ENCODE measurements at places on chromosomes 2 and 18.
A peak's percentile ranks its signal among the peaks of the same experiment; 100 is the strongest.

GRCh38 chr2:187360286-187360685, 87.8 kb downstream of the CALCRL start:
- no peak for DNase-seq

- DNase-seq = no peak
Observed at GRCh38 chr2:226991663-226992062, 155.8 kb downstream of the RHBDD1 start.

DNA sequence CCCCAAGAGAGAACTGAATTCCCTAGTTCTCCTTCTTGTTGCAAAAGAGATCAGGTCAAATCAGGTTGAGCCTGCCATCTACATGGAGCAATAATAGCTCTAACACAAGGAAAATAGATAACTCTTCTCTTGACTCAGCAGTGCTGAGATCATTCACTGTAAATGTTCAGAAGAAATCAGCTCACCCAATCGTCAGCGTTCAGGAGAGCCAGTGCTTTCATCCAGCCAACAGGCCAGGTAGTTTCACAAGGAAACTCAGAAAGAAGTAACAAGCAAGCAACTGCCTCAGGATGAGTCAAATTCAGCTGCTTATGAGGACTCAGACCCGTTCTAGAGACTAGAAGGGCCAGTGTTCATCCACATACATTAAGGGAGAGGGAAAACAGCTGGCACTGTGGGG, 5.9 kb downstream of the LMAN2L start:
- DNase-seq = no peak

GRCh38 chr2:216777637-216778273, 82.1 kb downstream of the TNP1 start:
- no peak for DNase-seq

- DNase-seq = no peak
Observed at GRCh38 chr2:147998203-147998602, 22.3 kb downstream of the ORC4 start.

DNA sequence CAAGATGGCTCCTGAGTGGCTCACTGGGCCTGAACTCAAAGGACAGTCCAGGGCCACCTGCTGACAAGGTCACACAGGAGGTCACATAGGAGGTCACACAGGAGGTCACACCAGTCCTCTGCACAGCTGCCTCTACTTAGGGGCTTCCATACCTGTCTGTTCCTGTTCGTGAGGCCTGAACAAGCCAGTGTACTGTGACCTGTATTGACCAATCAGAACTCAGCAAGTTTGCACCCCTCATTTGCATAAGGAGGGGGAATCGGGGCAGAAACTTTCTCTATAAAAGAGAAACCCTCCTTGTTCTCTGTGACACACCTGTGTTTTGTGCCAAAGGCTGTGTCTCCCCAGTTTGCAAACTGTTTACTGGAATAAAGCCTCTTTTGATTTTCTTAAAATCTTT, 478.9 kb downstream of the EIPR1 start:
- DNase-seq = no peak

GRCh38 chr2:44100351-44100750, 68.3 kb upstream of the PPM1B start:
- peak; percentile 78 for DNase-seq

DNA sequence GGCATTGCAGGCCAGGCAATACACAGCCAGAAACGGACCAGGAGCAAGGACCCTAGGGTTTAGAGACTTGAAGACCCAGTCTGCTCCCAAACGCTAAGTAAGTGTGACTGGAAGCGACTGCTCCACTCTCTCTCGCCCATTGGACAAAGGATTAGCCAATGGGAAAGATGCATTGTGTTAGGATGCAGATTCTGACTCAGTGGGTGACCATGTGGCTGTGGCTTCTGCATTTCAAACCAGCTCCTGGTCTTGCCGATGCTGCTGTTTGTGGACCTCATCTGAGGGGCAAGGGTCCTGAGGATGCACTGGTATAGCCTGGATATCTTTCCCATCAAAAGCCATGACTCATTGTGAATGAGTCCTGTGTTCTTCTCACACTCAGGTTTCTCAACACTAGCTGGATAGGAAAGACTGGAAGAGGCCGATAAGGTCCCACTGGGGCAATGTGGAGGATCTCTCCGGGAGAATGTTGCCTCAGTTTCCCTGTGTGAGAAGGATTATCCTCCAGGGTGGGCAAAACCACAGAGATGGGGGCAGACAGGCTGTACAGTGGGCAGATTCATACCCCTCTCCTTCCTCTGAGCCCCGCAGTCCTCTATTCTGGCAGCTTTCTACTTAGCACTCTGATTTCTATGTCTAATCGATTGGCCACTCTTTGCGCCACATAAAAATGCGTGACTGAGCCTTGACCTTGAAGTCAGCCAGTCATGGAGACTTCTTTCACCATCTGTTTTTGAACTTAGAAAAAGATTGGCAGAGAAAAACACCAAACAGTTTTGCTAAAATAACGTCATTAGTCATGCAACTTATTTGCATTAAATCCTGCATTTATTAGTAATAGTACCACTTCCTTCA, 257.1 kb downstream of the PRKCE start:
- DNase-seq = no peak

- peak; percentile 69 for DNase-seq
Observed at GRCh38 chr2:152635635-152636298, 81.5 kb downstream of the PRPF40A start.

GRCh38 chr2:88127888-88128653, at the start of gene FABP1:
Gene FABP1 (minus strand): TSS chr2:88128062. CDS start chr2:88128017, 45 bp downstream.
- DNase-seq = no peak

- DNase-seq = no peak
Observed at GRCh38 chr2:10372862-10373240, 70.1 kb downstream of the HPCAL1 start.

GRCh38 chr2:74828543-74828942, 5.4 kb upstream of the HK2 start:
- DNase-seq = no peak

- DNase-seq = no peak
Observed at GRCh38 chr2:10209406-10209935, 86.9 kb downstream of the RRM2 start.

- no peak for DNase-seq
Observed at GRCh38 chr2:186755066-186755465, 61.2 kb downstream of the FAM171B start.

DNA sequence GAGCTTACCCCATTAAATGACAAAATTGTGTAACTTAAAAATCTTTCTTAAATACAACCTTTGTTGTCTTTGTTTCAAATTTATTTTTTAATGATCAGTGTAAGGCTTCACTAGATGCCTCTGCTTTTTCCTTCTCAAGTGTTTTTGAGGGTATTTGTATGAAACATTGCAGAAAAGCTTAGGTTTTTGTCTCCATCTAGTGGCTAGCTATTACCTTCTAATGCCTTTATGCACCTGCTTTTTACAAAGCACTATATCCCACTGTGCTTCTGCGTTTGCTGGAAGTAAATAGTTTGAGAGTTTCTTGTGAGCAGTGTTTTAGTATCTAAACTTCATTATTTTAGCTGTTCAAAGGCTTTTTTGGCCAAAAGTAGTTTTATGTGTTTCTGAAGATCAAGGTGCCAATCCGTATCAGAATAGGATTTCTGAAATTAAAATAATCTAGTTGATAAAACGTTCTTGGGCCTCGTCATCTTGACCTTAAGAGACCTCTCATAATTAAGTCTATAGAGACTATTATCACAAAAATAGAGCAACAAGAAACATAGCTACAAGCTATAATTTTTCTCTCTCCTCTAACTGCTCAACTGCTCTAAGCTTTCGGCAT, 47.0 kb downstream of the IWS1 start:
- no peak for DNase-seq

- DNase-seq = no peak
Observed at GRCh38 chr2:140185076-140185475, 1404.9 kb upstream of the NXPH2 start.

DNA sequence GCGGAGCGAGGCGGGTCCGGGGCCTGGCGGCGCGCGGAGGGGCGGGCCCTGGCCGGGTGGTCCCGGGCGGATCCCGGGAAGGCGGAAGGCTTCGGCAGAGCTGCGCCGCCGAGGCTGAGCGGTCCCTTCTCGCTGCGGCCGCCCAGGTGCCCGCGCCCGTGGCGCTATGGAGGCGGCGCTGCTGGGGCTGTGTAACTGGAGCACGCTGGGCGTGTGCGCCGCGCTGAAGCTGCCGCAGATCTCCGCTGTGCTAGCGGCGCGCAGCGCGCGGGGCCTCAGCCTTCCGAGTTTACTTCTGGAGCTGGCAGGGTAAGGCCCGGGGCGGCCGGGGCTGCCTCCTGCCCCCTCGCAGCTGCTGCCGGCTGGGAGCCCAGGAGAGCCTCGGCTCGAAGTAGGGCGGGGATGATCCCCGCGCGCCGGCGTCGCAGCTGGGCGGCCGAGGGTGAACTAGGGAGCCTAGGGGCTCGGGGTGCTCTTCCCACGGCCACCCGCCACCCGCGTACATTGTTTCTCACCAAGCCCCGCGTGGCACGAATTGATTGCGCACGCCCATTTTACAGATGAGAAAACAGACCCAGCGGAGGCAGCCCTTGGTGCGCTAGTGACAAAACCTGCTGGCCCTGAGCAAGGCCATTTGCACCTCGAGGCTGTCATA, at the start of gene SLC66A3:
Gene SLC66A3, plus strand, starts transcription at position 87 of the 655 bp plus-strand sequence. Its CDS starts 80 bp downstream, at position 167.
- DNase-seq = peak; percentile 88

DNA sequence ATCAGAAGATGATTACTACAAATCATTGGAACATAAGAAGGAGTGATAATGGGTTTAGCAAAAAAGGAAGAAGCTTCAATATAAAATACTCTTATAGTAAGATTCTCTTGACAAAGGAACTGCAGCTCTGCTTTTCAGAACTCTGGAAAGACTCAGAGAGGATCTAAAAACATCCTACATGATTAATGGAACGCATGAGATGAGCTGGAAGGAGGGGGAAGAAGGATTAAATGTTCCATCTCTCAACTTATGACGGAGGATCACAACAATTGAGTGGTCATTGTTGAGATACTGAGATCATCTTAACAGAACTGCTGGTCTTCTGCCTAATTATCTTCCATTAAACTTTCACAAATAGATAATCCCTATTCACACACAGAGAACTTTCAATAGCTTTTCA, 267.5 kb upstream of the SLC8A1 start:
- DNase-seq = no peak

DNA sequence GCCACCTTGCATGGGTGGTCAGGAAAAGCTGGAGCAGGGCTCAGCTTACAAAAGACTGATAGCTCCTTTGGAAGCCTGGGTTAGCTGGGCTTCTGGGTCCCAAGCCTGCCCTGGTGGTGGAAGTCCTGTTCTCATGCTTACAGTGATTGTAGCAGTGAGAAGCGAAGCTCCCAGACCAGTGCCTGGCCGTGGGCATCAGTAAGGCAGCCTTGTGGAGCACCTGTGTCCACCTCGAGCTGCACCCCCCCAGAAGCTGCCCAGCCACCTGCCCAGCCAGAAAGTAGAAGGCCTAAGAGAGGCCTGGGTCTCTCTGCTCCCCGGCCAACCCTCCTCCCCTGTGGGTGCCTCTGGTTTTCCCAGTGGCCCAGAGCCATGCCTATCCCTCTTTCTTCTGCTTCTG, 10.5 kb downstream of the GLI2 start:
- DNase-seq = no peak

GRCh38 chr2:233698740-233699139, 6.0 kb downstream of the UGT1A6 start:
- DNase-seq = no peak

DNA sequence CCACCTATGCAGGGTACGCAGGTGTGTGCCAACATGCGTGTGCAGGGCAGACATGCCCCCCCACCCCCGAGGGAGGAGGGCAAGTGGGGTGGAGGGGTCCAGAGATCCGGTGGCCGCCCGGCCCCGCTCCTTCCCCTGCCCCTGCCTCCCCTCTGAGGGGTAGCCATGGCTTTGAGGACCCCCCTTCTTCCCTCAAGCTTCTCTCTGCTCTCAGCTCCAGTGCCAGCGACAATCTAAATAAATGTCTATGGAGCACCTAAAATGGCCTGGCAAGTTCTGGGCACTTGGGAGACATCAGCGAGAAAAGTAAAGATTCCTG, 91.9 kb downstream of the ZFP36L2 start:
- no peak for DNase-seq

DNA sequence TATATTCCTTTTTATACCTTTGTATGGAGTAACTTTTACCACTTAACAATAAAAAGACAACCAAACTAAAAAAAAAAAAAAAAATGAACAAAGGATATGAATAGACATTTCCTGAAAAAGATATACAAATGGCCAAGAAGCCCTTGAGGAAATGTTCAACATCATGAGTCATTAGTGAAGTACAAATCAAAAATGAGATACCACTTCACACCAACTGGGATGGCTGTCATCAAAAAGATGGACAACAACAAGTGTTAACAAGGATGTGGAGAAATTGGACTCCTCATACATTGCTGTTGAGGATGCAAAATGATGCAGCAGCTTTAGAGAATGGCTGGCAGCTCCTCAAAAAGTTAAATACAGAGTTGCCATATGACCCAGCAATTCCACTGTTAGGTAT, 22.6 kb upstream of the SCYGR2 start:
- no peak for DNase-seq

DNA sequence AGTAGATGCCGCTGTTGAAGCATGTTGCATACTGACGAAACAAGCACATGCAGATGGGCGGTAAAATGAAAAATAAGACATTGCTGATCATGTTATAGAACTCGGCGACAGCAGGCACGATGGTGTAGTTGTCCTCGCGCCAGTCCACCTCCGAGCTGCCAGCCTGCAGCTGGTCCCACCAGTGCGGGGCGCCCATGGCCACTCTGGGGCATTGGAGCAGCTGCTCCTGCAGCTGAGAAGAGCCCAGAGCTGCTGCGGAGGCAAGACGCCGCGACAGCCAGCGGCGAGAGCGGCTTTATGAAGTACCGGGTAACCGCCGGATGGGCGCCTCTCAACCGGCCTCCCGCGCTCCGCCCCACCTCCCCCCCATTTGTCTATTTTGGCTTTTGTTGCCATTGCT, 32.6 kb upstream of the ADAM23 start:
- no peak for DNase-seq

- DNase-seq = no peak
Observed at GRCh38 chr18:49949951-49950395, 136.6 kb upstream of the ACAA2 start.

DNA sequence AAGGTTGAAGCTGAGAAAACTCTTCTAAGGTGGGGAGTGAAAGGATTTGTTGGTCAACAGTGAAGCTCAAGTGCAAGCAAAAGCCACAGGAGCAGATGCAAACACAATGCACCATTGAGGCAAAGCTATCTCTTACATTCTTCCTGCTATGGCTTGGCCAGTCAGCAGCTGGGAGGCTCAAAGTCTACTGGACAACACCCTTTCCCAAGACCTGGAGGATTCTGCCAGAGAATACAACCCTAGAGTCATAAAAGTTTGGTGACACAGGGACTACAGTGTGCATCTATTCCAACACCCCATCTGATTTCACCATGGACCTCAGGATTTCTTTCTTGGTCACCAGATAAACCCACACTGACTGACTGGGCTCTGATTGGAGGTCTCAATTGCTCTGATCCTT, 342.0 kb downstream of the HRH4 start:
- DNase-seq = no peak

DNA sequence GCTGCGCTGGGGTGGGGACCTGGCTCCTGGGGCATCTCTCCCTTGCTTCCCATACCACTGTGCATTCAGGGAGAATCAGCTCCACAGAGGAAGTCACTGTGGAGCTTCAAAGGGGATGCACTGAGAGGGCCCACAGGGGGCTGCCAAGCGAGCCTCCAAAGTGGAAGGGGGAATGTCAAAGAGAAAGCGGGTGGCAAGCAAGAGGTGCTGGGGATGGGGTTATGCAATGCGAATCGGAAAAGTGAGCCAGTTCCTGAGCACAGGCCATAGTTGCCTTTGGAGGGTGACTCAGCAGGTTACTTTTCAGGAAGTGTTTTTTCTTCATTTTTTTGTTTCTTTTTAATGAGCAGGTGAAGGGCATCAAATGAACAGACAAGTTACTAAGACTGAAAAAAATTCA, 17.6 kb downstream of the PMAIP1 start:
- DNase-seq = no peak
